Stimulated activated CD4-positive, alpha-beta T cell treated with anti-CD3 and anti-CD28 coated beads, Interleukin-2, amount 100 ng/mL, for 4 hours (primary cell): ENCODE measurements at places on chromosomes 3 and 15.
A peak's percentile ranks its signal among the peaks of the same experiment; 100 is the strongest.

DNA sequence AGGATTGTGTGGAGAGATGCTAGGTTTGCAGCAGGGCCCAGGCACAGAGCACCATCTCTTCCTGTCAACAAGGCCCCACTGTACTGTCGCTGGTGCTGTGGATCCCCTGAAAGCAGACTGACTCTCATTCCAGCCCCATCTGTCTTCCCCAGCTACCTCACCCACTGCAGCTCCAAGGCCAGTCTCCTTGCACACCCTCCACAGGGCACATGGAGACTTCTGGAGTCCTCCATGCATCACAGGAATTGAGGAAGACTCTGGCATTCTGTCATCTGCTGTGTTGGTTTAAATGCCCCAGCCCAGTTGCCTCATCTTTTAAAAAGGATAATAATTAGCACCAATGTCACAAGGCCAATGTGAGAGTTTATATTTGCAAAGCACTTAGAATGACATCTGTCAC, 301.2 kb downstream of the RPLP1 start:
- DNase-seq, result no peak

DNA sequence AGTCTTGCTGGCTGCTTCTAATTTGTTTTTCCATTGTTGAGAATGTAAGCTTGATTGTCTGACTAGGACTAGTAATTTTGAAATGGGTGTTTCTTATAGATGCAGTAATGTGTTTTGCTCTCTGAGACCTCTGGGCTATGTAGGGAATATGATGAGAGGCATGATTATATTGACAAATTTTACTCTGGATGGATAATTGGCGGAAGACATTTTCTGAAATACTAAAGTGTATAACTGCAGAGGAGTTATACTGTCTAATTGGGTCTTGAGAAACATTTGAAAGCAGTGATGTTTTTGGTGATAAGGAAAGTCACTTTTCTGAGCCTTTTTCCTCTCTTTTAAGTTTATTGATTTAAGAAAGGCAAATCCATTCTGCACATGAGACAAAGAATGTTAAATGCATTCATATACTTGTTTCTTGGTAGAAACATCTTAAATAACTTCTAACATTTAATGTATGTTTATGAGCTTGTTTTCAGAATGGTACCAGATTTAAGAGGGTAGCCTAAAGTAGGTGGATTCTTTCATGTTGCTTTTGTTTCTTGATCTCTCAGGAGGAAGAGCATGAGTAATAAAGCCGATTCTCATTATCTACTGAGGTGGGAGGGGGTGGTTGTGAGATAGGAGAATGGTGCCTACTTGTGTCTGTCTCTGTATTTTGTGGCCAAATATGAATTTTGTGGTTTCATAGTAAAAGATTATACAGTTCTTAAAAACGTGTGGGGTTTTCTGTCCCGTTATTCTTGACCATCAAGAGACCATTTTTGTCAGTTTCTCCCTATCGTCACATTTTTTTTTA, 2.0 kb downstream of the ATP2C1 start:
- peak; percentile 2 for DNase-seq

DNA sequence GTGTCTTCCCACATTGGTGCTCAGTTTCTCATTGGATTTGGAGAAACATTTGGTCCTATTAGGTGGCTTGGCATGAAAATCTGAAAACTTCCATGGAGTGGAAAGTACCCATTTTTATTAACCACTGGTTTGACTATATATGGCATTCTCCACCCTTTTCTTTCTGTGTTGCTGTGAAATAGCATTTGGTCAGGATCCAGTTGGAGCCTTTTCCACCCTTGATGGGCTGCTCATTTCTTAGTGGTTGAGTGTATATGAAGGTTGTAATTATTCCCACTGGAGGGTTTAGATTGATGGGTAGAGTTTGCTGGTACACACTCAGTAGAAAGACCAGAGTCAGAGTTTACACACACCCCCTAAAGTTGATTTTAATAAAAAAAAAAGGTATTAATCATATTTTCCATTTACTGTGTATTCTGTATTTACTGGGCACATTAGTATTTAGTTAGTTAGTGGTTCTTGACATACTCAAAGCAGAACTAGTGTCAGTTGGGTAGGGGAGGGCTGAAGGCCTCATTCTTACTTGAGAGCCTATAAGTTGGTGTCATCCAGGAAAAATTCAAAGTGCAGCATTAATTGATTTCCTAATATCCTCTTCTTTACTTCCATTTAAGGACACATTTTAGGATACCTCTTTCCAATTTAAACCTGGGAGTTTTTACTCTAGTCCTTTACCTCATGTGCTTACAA, 69.5 kb downstream of the FLNB start:
- DNase-seq, result no peak

DNA sequence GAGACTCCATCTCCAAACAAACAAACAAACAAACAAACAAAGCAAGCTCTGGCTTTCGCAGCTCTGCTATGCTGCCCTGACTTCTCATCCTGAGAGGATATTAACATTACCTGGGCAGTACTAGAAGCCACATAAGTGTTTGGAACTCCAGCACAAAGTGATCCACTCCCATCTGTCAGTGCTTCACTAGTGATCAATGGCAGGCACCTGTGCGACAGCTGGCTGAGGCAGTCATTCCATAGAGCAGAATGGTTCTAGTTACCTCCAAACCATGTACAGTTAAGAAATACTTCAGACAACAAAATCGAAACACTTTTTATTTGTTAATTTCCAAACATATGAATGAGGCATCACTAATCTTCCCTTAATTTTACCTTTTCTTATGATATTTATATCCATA, 2.8 kb upstream of the MB21D2 start:
- DNase-seq, result no peak

- no peak for DNase-seq
These were observed 14.4 kb upstream of the CCDC39 start for GRCh38 chr3:180693656-180694055.

- DNase-seq, result no peak
These were observed 68.7 kb upstream of the SNRK start for GRCh38 chr3:43217633-43218032.

- DNase-seq, result no peak
These were observed 217.9 kb upstream of the MME start for GRCh38 chr3:154862265-154862664.

DNA sequence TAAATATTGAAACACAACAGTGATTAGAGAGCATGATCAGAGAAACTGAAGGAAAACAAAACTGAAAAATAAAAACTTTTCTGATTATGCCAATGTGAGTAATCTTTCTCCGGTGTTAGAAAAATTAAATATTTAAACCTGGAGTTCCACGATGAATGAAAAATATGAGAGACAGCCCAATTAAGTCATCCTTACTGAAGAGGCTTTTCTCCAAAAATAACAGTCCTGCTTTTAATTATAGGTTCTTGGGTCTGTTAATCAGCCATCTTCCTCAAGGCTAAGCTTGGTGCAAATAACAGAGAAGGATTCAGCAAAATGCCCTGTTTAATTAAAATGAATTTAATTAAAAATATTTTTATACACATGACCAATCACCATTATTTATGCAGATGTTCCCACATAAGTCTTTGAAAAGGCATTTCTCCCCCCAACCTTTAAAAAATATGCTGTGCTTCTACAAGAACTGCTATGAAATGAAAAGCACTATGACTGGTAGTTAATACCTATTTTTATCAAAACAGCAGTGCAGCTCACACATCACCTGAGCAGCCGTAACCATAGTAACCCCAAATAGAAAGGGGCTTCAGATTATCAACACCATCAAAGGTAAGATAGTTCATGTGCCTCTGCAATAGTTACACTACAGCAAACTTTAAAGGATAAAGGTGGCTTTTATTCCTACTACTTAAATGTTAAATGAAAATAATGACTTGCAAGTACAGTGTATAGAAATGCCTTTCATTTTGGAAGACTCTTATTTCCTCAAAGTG, 175.7 kb downstream of the SLC9A9 start:
- DNase-seq, result no peak

DNA sequence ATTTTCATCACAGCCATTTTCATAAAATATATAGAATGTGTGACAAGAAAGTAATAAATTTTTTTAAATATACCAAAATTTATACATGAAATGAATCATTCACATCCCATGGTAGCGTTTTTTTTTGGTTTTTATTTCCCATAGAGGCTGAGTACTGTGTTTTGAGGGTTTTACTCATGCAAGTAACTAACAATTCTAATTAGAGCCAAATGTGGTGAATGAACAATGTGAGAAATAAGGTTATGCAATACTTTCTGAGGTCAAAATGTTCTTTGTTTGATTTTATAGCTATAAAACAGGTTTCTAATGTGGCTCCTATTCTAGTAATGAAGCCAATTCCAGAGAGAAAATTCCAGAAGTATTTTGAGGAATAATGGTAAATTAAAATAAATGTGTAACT, 386.8 kb downstream of the TBC1D5 start:
- DNase-seq, result no peak

DNA sequence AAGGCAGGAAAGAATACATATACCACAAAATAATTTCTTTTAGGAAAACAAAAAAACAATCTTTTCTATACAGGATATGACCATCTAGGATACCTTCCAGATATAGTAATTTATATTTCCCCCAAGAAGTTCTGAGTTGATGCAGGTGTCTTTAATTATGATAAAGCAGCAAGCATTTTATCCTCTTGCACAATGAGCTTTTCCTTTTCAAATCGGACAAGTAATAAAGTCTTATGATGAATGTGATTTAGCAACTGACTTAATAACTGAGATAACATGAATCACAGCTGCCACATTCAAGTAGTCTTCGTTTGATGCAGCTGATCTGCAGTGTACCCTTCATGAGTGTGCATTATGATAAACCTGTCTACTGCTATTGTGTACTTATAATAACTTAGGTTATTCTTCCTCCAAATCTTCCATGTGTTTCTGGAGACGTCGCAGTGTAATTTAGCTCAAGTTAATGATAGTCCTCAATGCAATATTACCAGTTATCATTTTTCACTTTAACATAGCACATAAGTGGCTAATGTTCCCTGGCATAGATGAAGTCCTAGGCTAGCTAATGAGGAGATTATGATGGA, 260.3 kb upstream of the MRPL3 start:
- DNase-seq, result no peak

DNA sequence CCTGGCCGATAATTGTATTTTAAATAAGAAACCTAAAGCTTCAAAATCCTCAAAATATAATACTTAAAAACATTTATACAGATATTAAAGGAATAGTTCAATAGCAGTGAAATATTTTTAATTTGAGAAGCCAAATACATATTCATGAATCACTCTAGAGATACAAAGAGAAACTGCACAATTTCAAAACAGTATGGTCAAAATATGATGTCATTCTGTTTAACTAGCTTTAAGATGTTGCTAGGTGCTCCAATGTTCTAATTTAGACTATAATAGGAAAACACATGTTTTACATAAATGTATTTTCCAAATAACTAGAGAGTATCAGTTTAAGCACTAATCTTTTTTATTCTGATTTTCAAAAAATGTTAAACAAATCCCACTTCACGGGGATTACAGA, 10.3 kb upstream of the NRROS start:
- no peak for DNase-seq

GRCh38 chr3:106176734-106177133, 307.9 kb upstream of the CBLB start:
- peak; percentile 78 for DNase-seq

DNA sequence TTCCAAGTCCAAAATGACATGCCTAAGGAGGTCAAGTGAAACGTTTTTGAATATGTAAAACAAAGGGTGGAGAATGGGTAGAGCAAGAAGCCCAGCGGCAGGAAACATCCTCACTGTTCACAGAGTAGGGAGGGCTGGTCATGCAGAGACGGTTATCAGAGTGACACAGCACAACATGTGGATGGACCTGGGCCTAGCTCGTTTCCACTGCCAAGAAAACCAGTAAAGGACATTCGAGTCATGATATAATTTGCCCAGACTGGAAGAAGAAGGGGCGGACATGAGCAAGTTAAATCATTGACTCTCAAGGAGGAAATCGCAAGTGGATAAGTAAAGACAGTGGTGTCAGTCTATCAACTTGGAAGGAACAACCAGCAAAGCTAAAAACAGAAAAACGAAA, 89.3 kb downstream of the LRIG1 start:
- no peak for DNase-seq

DNA sequence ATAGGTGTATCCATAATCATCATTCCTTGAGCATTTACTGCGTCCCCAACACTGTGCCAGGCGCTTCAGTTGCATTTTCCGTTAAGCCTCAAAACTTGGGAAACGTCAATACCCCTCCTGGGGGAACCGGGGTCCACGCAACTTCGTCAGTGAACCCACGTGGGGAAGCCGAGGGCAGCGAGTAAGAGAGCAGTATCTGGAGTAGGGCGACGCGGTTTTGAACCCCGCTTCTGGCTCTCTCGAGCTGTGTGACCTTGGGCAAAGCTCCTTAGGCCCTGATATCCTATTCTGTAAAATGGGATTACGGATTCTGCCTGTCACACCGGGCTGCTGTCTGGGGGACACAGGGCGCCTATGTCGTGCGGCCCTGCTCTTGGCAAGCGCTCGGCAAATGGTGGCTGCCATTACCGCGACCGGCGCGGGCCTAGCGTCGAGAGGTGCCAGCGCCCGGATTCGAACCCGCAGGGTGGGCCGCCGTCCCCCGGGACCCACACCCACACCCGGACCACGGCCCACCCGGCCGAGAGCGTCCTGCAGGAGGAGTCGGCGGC, 590 bp downstream of the POLG start:
- DNase-seq, result no peak

- DNase-seq, result no peak
These were observed 114.2 kb downstream of the AGBL1 start for GRCh38 chr15:86193716-86194380.

GRCh38 chr15:84864444-84864795, 20.0 kb upstream of the SLC28A1 start:
- DNase-seq, result no peak

- no peak for DNase-seq
These were observed 46.3 kb downstream of the CEMIP start for GRCh38 chr15:80825361-80826030.

DNA sequence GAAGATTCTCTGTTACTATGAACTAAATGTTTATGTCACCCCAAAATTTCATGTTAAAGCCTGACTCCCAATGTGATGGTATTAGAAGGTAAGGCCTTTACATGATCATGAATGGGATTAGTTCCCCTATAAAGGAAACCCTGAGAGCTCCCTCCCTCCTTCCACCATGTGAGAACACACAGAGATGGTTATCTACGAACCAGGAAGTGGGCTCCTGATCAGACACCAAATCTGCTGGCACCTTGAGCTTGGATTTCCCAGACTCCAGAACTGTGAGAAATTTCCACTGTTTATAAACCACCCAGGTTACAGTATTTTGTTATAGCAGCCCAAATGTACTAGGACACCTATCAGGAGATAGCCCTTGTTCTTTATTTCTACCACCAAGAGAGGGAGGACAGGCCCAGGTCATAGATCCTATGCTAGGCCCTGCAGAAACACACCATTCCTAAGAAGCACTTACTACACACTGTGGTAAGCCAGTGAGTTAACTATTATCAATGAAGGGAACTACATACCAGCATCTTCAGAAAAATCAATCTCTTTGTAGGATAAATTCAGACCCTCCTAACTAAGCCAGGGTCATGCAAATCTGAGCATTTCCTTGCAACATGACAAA, 59.0 kb downstream of the PRKAR2A start:
- no peak for DNase-seq

DNA sequence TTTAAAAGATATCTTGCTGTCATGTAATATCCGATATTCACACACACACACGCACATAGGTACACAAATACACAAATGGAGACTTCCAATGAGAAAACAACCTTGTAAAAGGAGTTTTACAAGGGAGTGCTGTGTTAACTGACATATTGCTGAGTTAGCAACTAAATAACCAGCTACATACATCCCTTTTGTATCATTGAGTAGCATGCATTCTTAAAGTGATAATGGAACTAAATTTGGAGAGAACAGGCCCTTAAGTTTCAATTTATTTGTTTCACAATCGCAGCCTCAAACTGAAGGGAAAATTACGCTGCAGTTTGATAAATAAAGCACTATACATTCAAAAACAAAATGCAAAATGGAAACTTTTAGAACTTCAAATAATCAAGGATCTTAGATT, 1046.0 kb upstream of the NR2F2 start:
- no peak for DNase-seq
